Stimulated activated CD4-positive, alpha-beta T cell treated with anti-CD3 and anti-CD28 coated beads, Interleukin-1b, Interleukin-23, amount 100 ng/mL, for 1 hour (primary cell): ENCODE measurements at places on chromosomes 2 and 18.

DNA sequence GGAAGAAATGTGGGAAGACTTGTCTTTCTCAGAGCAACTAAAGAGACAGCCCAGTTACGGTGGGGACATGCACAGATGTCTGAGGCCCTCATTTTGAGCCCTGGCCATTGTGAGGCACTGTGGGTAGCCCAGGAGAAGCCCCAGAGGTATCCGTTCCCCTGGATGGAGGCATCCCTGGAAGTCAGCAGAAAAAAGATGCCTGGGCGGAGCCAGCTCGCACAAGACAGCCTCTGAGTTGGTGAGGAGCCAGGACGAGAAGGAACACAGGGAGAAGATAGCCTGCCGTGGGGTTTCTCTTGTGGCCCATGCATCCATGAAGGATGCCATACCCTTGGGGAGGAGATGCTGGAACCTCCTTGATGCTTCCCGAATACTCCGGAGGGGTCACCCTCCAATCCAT lies 56.9 kb upstream of the SEMA4C start:
- no peak for DNase-seq

DNA sequence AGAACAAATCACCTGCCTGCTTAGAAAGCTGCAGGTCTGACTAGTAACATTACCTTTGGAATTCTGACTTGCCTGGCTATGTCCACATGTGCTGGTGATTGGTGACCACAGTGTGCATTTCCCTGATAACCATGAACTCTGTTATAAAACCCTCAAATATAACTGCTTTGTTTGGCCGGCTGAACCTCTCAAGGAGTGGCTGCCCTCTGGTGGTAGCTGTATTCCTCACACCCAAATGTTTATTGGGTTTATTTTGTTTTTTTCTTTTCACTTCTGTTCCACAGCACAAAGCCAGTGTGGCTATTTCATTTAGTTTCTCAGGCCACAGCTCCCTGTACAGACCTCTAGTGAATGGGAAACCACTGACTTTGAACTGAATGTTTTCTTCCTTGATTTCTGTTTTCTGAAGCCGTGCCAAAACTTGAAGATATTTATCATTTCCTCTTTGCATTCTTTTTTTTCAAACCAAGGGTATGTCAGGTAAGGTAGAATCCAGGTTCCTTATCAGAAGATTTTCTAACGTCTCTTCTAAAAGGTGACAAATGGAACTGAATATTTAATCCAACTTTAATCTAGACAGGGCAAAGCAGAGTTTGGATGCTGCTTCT lies 549.0 kb upstream of the VRK2 start:
- no peak for DNase-seq

GRCh38 chr2:9008951-9009664 lies 5.6 kb upstream of the MBOAT2 start:
- no peak for DNase-seq

- no peak for DNase-seq
Measured at GRCh38 chr2:105592288-105592687, 152.4 kb upstream of the NCK2 start.

DNA sequence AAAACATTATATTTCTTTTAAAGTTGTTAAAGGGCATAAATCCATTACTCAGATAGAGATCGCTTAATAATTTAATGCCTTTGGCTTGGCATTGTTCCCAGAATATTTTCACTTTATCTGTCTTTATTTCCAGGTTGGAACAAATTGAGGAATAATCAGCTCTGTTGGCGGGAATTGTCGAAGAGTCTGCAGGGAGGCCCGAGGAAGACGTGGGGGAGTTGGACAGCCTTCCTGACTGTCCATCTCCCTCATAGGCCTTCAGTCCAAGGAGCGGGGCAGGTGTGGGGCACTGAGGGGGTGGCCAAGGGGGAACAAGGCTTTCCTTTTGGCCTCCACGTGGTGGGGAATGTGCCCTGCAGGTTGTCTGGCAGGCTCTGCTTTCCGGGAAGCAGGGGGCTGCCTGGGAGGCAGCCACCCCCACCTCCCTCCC lies 179.6 kb downstream of the ZBTB7C start:
- no peak for DNase-seq

GRCh38 chr18:10085416-10085815 lies 171.6 kb downstream of the VAPA start:
- DNase-seq: no peak

GRCh38 chr2:108182489-108182888 lies 57.3 kb upstream of the SULT1C3 start:
- DNase-seq: no peak

DNA sequence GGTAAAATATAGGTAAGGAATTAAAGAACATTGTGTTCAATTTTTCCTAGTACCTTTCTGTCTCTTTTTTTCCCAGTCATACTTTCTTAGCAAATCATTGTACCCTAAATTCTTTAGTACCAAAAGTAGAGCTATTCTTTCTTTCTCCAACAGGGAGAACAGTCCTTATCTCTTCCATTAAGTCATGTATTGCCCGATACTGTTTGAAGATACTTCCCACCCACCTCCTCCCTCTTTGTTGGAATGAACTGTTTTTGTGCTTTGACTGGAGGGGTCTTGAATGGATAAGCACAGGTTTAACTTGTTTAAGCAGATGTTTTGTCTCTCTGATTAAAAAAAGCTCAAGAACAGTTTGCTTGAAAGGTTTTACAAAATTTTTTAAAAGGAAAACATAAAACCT lies 41.3 kb downstream of the RAB10 start:
- no peak for DNase-seq

- DNase-seq: no peak
Measured at GRCh38 chr2:74867841-74868658, 34.1 kb downstream of the HK2 start.

DNA sequence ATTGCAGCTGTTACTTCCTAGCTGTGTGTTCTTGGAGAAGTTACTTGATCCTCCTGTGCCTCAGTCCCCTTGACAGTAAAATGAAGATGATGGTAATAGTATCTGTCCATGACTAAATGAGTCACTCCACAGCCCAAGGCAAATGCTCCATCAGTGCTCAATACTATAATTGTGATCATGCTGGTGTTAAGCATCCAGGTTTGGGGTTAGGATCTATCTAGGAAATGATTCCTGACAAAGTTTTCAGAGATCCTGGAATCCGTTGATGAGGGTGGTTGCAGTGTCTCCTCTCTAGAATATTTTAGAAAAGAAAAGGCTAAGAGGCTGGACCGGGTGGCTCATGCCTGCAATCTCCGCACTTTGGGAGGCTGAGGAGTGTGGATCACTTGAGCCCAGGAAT lies 2.7 kb upstream of the PRELID3A start:
- no peak for DNase-seq

DNA sequence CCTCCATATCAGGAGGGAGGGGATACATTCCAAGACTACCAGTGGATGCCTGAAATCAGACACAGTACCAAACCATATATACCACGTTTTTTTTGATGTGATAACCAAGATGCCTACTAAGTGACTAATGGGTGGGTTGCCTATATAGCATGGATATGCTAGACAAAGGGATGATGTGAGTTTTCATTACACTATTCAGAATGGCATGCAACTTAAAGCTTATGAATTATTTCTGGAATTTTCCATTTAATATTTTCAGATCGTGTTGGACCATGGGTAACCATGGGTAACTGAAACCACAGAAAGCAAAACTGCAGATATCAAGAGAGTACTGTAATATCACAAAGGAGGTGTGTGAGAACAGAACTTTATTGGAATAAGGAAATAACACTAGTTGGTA lies 39.6 kb upstream of the CRACDL start:
- DNase-seq: no peak

DNA sequence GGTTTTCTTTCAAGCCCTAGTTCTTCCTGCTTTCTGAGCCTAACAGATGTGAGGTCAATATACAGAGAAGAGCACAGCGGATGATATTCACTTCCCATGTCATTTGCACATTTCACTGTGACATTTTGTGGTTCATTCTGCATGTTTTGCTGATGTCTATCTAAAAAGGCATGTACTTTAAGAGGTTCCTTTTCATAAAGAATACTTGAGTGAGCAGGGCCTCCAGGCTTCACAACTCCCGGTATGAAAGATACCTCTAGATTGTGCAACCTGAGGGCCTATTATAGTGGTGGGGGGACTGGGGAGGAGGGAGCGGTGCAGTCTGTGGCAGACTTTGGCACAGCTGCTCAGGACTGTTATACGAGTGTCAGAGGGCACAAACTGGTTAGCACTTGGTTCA lies 54.6 kb downstream of the CPO start:
- DNase-seq: no peak

DNA sequence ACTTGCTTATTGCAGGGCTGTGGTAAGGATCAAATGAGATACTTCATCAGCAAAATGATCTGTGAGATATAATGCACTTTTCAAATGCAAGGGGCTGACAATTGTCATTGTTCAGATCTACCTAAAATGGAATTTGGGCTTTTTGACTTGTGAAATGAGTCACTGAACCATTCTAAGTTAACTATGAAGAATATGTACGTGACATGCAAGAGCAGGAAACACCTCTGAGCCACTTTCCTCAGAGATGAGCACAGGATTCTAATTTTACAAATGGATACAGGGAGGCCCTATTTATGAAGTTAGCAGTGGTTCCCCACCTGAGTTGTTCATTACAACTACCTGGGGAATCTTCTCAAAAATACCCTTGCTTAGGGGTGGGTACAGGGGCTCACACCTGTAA lies 26.7 kb downstream of the CTLA4 start:
- DNase-seq: no peak

- no peak for DNase-seq
Measured at GRCh38 chr2:204279819-204280218, 265.5 kb upstream of the PARD3B start.

DNA sequence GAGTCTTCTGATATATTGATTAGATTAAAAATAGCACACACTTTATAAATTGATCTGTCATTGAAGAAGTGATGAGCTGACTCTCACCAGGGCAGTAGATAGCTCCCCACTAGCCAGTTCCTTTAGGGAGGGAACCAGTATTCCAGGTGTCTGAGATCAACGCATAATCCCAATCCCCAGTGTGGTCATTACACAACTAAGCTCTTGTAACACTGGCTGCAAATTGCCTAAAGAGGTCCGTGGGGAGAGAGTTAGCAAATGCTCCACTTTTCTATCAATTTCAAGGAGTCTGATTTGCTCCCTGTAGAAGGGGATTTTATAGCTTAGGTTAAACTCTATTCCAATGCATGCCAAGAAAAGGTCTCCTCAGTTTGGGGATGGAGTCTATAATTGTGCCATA lies 7.7 kb downstream of the SLC14A1 start:
- DNase-seq: no peak

DNA sequence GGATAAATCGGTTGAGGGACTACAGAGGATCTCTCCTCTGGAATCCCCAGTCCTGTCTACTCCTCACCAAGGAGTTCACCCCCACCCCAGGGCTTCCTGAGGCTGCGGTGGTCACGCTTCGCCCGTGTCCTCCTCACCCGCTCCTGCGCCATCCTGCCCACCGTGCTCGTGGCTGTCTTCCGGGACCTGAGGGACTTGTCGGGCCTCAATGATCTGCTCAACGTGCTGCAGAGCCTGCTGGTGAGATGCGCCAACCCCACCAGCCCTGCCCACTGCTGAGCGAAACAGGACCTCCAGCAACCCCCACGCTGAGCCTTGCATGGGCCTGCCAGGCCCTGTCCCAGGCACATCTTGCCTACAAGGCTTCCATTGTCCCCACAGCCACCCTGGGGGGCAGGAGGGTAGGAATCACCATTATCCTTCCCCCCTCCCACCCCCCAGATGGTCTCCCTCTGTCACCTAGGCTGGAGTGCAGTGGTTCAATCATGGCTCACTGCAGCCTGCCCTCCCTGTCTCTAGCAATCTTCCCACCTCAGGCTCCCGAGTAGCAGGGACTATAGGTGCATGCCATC lies 6.7 kb upstream of the CTDSP1 start:
- no peak for DNase-seq

DNA sequence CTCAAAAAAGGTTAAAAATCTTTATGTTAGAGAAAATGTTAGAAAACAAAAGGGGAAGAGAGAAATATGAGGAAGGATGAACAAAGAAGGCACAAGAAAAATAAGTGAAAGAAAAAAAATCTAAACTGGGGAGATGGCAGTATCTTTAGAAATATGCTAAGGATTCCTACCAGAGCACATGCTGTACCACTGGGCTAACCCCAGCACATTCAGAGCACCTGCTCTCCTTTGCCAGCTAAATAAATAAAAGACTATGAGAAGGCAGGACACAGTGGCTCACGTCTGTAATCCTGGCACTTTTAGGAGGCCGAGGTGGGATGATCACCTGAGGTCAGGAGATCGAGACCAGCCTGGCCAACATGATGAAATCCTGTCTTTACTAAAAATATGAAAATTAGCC lies 92.2 kb upstream of the CDKL4 start:
- DNase-seq: no peak

DNA sequence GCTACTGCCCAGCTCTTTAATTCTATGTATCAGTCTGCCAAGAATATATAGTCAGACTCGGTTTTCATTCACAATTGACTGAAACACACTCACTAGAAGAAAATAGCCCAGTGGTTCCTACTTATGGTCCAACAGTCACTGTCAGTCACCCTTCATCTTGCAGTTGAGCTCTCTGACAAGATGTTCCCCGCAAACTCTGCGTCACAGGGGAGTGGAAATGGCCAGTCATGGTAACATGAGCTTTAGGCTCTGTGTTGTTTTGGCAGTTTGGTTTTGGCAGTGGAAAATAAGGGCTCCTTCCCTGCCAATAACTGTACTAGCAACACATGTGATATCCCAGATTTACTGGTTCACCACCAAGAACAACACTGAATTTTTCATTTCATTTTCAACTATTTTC lies 122.5 kb downstream of the PRPF40A start:
- DNase-seq: no peak

GRCh38 chr2:237194906-237195305 lies 109.2 kb downstream of the COPS8 start:
- DNase-seq: no peak

DNA sequence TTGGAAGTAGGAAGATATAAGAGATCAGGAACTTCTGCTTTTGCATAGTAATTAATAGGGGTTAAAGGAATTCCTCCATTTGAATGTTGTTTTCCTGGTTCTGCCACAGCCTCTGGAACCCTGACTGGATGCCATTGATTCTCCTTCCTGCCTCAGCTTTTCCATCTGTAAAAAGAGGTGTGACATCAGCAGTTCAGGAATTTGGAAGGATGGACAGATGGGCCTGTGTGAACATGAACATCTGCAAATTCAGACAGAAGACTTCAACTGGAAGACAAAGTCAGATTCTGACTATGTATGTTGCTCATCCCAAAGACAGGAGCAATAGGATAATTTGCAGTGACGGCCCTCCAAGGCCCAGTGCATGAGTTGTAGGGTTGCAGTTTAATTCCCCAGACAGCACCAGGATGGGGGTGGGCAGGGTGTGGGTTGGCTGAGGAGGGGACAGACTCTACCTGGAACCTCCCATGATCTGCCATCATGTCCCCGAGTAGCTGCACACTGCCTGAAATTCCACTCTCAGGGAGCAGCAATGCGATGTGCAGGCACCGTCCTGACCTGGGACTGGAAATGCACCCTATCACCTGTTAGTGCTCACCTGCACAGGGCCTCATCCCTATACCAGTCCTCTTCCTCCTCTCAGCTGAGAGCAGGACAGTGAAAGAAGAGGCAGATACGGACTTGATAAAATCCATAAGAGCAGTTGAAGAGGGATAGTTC lies 98.9 kb upstream of the EPAS1 start:
- no peak for DNase-seq

GRCh38 chr2:32498306-32498705 lies 129.5 kb upstream of the TTC27 start:
- no peak for DNase-seq
